ENCODE measurements at places on chromosomes 2 and 18.

DNA sequence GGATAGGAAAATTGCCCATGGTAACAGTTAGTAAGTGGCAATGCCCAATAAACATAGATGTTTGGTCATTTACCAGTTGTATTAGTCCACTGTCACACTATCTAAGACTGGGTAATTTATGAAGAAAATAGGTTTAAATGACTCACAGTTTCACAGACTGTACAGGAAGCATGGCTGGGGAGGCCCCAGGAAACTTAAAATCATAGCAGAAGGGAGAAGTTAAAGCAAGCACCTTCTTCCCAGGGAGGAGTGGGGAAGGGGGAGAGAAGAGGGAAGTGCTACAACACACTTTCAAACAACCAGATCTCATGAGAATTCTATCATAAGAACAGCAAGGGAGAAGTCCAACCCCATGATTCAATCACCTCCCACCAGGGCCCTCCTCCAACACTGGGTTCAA, 23.4 kb downstream of the NR4A2 start:
- DNase-seq, result no peak

GRCh38 chr2:88903749-88904353, 212.4 kb downstream of the RPIA start:
- DNase-seq, result no peak

- no peak for DNase-seq
These were observed 163.9 kb downstream of the TMEFF2 start for GRCh38 chr2:192030856-192031255.

DNA sequence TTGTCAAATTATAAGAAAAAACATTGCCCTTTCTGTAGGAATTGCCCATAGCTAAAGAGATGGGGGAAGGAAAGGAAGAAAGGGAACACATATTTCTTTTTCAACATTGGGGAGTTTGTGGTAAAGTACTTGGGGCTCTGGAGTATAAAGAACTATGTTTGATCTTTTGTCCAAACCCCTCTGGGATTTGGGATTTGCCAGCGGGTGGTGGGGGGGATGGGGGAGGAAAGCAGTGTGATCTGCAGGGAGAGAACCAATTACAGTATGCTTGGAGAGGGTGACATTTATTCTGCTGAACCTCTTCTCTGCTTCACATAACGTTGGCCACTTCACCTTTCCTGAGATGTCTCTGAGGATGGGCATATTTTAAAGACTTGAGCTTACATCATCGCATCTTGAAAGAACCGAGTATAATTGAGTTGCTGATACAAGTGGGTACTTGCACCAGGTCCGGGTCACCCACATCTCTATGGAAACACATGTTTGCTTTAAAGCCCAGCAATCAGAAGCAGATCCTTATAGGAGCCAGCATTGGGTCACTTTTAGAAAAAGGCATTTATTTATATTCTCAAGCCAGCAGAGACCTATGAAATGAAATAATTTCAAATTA, 73.1 kb downstream of the SPATS2L start:
- DNase-seq, result no peak

GRCh38 chr18:74832381-74832780, 234.7 kb downstream of the ZNF407 start:
- no peak for DNase-seq

DNA sequence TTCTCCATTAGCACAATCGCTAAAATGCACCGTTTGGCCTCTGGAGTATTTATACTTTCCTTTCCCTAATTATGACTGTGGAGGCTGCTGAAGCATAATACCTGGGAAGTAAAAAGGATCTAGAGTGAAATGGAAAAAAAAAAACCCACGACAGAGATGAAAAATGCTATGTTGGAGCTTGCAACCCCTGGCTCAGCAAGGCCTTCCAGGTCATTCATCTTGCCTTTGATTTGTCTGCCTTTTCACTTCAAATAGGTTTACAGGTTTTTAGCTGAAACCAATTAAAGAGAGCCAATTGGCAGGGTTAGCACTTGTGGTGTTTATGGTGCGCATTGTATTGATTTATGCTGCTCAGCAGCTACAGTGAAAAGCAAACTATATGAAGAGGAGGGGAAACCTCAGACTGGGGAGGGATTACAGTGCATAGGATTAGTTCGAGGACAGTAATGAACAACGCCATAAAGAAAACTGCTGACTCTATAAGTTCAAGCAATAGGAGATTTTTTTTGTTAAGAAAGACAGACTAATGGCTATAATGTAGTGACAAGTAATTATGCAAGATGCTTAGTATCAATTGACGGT, 347.9 kb downstream of the MEIS1 start:
- DNase-seq, result no peak

DNA sequence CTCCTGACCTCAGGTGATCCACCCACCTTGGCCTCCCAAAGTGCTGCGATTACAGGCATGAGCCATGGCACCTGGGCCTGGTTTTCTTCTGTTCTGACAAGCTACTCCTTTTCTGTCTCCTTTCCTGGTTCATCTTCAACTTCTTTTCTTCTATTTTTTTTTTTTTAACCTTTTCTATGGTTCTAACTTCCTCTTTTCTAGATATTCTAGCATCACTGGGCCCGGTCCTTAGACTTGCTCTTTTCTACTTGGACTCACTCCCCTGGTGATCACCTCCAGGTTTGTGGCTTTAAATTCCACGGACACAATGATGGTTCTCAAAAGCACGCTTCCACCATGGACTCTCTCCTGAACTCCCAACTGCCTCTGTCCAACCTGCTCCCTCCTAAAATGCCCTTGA, 2.0 kb downstream of the EIF2AK2 start:
- DNase-seq, result no peak

- DNase-seq, result peak; percentile 35
These were observed 62.3 kb upstream of the GREB1L start for GRCh38 chr18:21179590-21180220.

- DNase-seq, result no peak
These were observed 41.1 kb downstream of the CDCA7 start for GRCh38 chr2:173395567-173396351.

- DNase-seq, result peak; percentile 91
These were observed 47.7 kb upstream of the WDR75 start for GRCh38 chr2:189393440-189394111.

DNA sequence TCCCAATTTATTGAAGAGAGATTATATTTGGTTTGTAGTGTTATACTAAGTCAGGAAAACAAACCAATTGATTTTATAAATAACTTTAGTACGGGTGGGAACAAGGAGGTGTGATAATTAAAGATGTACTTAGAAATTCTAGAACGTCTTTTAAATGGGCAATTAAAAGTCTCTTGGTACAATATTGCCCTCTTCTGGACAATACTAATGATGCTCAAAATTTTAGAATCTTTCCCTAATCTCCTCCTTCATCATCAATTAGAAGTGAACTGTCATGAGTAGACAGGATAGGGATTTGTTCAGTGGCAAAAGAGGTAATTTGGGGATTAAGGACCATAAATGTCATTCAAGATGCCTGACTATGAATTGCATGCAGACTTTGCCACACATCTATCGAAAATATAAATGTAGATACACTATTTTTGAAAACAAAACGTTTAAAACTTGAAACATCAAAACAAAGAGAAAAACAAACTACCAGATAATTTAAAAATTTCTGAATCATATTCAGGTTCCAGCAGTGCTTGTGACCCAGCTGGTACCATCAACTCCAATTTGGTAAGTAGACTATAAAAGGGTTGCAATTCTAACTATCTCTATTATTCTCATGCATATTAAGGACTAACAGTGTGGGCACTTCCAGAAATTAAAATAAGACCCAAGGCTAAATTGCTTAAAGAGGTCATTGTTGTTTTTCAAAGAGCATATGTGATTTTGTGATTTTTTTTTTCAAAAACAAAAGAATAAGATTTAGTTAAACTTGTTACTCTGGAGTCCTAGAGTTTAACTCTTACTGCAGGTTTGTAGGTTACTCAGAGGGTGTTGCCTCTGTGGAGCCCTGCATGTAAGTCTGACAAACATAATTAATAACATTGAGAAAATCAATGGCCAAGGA, 123.5 kb downstream of the LAMA3 start:
- DNase-seq, result peak; percentile 54

DNA sequence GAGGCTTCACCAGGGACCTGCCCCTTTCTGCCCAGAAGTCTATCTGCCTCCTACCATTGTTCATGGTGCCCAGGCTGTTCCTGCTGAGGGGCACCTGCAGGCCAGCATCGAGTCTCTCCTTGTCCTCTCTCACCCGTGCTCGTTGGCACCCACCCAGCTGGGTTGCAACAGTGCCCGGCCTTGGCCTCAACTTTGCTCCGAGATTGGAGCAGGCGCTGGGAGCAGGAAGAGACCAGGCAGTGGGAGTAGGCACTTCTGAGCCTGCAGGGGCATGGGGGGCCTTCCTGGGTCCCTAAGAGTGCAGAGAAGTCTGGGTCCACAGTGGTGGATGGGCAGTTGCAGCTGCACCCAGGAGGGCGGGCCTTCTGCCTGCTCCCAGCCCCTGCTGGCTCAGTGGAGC, 75.6 kb downstream of the NCOA1 start:
- no peak for DNase-seq

GRCh38 chr18:23291456-23292205, 156.3 kb downstream of the CABLES1 start:
- no peak for DNase-seq

DNA sequence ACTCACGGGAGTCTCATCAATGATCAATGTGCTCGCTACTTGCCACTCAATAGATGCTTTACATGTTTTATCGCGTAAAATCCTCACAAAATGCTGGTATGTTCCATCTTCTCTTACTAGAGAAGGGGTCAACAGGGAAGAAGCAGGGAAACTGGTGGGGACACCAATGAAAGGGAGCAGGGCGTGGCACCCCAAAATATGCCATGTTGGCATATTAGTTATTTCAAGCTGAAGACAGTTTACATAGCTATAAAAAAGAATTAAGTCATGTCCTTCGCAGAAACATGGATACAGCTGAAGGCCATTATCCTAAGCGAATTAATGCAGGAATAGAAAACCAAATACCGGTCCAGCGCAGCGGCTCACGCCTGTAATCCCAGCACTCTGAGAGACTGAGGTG, 8.1 kb upstream of the ZNF236 start:
- no peak for DNase-seq

- DNase-seq, result no peak
These were observed 178.0 kb upstream of the HS6ST1 start for GRCh38 chr2:128496700-128497099.
